ENCODE measurements at places on chromosomes 4 and X. TPM values are rescaled to one million over a fixed set of nuclear protein-coding genes. Genes with fewer than 3 reads are reported as not detected.

Gene ELF4
- 13.4 TPM for total RNA-seq

Gene NMU
- total RNA-seq = not detected

Gene SNCA
- total RNA-seq = 33.8 TPM

Gene PFKFB1
- total RNA-seq = 0.03 TPM

Measured in smooth muscle cell of the pulmonary artery (primary cell).